ENCODE measurements at places on chromosomes 1 and 21. TPM values are rescaled to one million over a fixed set of nuclear protein-coding genes. Genes with fewer than 3 reads are reported as not detected.

Gene CDCA8
- total RNA-seq, result 48.3 TPM

Gene CYP4A22
- total RNA-seq, result not detected

Gene CRYBG2
- not detected for total RNA-seq

Gene RNPC3
- total RNA-seq, result 5.3 TPM

Gene TUT4
- 16.1 TPM for total RNA-seq

Gene AMPD1
- not detected for total RNA-seq

Gene DRAM2
- 57.0 TPM for total RNA-seq

Gene RORC
- not detected for total RNA-seq

Gene CD160
- not detected for total RNA-seq

Gene CFHR4
- not detected for total RNA-seq

Gene TAS1R1
- 0.20 TPM for total RNA-seq

Gene AGL
- total RNA-seq, result 10.2 TPM

Gene KRTAP13-2
- not detected for total RNA-seq

Gene DMRTB1
- not detected for total RNA-seq

Gene RYR2
- total RNA-seq, result under 0.01 TPM

Gene ERVH48-1
- total RNA-seq, result not detected

Gene NEGR1
- 5.3 TPM for total RNA-seq

All from RPMI7951 (cell line).